ENCODE measurements at places on chromosomes 11 and 22.

GRCh38 chr22:50261615-50262459, at the start of gene MAPK12:
Gene MAPK12 (minus strand): TSS chr22:50261683. CDS start chr22:50261509, 174 bp downstream.
- DNase-seq, result no peak

GRCh38 chr11:85848006-85848405, 7.2 kb upstream of the CCDC83 start:
- no peak for DNase-seq

DNA sequence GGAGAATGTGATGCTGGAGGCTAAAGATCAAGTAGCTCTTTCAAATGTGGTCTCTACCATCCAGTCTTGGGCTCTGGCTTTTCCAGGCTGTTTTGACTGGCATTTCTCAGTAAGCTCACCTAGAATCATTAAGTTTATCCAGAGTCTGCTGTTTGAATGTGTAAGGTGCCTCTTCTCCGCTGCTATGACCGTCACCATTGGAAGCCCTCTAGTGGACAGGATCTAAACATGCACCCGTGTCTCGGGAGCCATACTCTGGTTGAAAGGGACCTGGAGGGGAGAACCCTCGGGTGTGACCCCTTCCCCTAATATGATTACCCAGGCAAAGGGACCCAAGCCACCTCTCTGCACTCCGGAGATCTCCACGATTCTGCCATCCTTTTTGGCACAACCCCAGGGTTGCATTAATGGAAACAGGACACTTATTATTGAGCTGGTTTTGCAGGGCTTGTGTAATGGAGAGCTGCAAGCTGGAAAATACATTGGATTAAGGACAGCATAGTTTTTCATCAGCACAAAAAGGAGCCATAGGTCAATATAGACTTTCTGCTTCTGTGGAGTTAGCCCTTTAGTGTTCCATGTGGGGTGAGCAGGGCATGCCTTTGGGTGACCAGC, 191.0 kb upstream of the LARGE1 start:
- peak; percentile 16 for DNase-seq

DNA sequence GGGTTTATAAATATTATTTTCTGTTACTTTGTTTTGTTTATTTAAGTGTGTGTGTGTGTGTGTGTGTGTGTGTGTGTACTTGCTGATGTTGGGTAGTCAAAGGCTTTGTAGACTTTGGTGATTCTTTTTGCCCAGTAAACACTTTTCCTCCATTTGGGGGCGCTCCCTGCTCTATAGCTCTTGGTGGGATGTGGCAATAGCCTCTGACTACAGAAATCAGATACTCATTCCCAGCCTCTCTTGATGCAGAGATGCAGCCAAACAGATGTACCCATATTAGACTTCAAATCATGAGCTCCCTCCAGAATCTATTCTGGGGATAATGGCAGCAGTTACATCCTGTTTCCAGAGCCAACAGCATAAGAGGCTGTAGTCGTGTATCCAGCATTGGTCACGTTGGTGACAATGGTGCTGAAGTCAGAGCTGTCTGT, 33.4 kb upstream of the APOL5 start:
- DNase-seq, result no peak

- DNase-seq, result no peak
These were observed 2.4 kb upstream of the MYBPC3 start for GRCh38 chr11:47354913-47355282.

GRCh38 chr11:108929241-108929640, 264.4 kb downstream of the DDX10 start:
- peak; percentile 87 for DNase-seq

- no peak for DNase-seq
These were observed 278.4 kb downstream of the KIRREL3 start for GRCh38 chr11:126722006-126722736.

- DNase-seq, result no peak
These were observed 13.5 kb downstream of the ANO1 start for GRCh38 chr11:70091638-70092037.
